ENCODE measurements at places on chromosomes 1 and 21.

GRCh38 chr1:194043984-194044755 is 857.8 kb upstream of the B3GALT2 start:
- no peak for DNase-seq

GRCh38 chr1:15717418-15718125 is 18.5 kb upstream of the SLC25A34 start:
- DNase-seq: no peak

DNA sequence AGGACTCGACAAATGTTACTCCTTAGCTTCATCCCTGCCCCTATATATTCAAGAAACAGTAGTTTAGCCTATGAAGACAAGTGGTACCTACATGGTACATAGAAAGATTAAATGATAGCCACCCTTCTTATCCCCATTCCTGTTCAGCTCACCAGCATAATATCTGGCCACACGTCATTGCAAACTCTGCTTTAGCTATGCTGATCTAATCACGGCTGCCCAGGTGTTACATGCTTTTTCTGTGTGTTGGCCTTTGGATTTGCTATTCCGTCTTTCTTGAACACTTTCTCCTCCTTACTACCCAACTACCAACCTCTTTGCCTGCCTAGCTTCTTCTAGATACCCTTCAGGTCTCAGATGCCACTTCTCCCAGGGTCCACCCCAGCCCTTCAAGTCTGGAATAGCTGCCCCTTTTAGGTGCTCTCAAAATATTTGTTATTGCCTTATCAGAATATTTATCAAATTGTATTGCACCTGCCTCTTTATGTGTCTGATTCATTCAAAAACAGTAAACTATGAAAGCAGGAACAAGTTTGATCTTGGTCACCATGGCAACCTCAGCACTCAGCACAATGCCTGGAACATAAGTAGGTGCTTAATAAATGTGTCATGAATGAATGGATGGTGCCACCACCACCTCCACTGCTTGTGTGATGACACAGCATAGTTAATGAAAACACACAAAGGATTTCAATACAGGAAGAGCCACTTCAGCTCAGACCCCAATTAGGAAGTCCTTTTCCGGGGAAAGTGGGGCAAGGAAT is 11.4 kb upstream of the DNASE2B start:
- no peak for DNase-seq

- DNase-seq: no peak
Observed at GRCh38 chr1:96513136-96513535, 208.4 kb upstream of the PTBP2 start.

GRCh38 chr1:53467391-53467790 is 8.2 kb downstream of the DMRTB1 start:
- DNase-seq: no peak

All from stimulated activated CD4-positive, alpha-beta T cell treated with anti-CD3 and anti-CD28 coated beads, Interleukin-1b, Interleukin-23, amount 100 ng/mL, for 1 hour (primary cell).